ENCODE measurements at places on chromosomes 11 and 22. TPM values are rescaled to one million over a fixed set of nuclear protein-coding genes. Genes with fewer than 3 reads are reported as not detected.

DNA sequence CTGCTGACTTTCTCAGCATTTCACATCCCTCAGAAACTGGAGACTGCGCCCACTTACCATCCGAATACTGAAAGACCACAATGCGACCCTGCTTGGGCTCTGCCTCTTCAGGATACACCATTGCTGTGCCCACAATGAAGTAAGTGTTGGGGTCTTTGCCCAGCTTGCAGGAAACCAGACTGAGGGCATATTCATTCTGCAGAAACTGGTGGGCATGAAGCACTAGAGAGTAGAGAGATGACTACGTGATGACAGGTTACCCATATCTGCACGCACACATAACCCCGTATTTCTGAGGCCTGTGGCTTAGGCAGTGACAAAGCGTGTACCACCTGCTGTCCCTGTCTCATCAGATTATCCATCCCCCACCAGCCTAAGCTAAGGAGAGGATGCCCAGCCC, 14.6 kb upstream of the VWCE start:
- H3K4me3 ChIP-seq, result no peak overlapping the region
- peaks cover 25% of the 10 kb centered on the region for H3K36me3 ChIP-seq
- H3K27ac ChIP-seq, result no peak overlapping the region
- no peak for DNase-seq
- no peaks in the 10 kb centered on the region for H3K27me3 ChIP-seq

DNA sequence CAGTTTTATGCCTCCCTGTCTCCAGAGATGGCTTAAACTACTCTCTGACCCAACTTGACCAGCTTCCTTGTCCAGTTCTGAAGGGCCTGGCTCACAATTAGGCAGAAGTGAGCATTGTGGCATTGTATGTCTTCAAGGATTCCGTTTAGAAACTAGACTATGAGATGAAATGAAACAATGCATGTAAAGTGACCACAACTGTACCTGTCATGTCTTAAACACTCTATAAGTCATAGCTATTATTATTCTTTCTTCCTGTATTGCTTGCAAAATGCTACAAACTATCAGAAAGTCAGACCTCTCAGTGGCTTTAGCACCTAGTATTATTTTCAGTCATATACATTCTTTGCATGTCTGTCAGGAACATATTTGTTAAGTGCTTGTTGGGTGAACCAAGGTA, 127.9 kb upstream of the MTMR2 start:
- H3K36me3 ChIP-seq, result peaks cover 6% of the 10 kb centered on the region
- DNase-seq, result no peak
- H3K27me3 ChIP-seq, result no peaks in the 10 kb centered on the region
- no peak overlapping the region for H3K27ac ChIP-seq

RHOD gene
- 9.4 TPM for total RNA-seq

GRCh38 chr11:19805827-19806226, 93.2 kb downstream of the NAV2 start:
- H3K36me3 ChIP-seq, result peaks cover 4% of the 10 kb centered on the region
- no peak overlapping the region for H3K4me3 ChIP-seq
- no peaks in the 10 kb centered on the region for H3K4me1 ChIP-seq
- no peaks in the 10 kb centered on the region for H3K27me3 ChIP-seq

GRCh38 chr11:57639321-57640067, 10.2 kb downstream of the YPEL4 start:
- no peak for DNase-seq
- H3K27ac ChIP-seq, result peak overlapping the region; percentile 83
- H3K27me3 ChIP-seq, result peaks cover 7% of the 10 kb centered on the region
- H3K4me3 ChIP-seq, result peak overlapping the region; percentile 92
- no peaks in the 10 kb centered on the region for H3K36me3 ChIP-seq

CARD16 gene
- 1.5 TPM for total RNA-seq

- no peaks in the 10 kb centered on the region for H3K4me1 ChIP-seq
- no peaks in the 10 kb centered on the region for H3K27me3 ChIP-seq
- no peak overlapping the region for H3K4me3 ChIP-seq
- no peaks in the 10 kb centered on the region for H3K36me3 ChIP-seq
- no peak for DNase-seq
Observed at GRCh38 chr11:109076870-109077269, 345.1 kb upstream of the C11orf87 start.

SCGB1D2 gene
- not detected for total RNA-seq

FXYD2 gene
- total RNA-seq, result not detected

PGA4 gene
- total RNA-seq, result not detected

GRCh38 chr11:62545437-62546243, 966 bp downstream of the AHNAK start:
- no peaks in the 10 kb centered on the region for H3K36me3 ChIP-seq
- peak overlapping the region; percentile 97 for H3K4me3 ChIP-seq
- H3K27me3 ChIP-seq, result no peaks in the 10 kb centered on the region
- H3K27ac ChIP-seq, result peak overlapping the region; percentile 95

- no peak for DNase-seq
- H3K27me3 ChIP-seq, result no peaks in the 10 kb centered on the region
- H3K36me3 ChIP-seq, result peaks cover 7% of the 10 kb centered on the region
- H3K27ac ChIP-seq, result no peak overlapping the region
Observed at GRCh38 chr11:13347901-13348300, 70.3 kb downstream of the BMAL1 start.

GRCh38 chr11:6556139-6556949, 47.1 kb downstream of the RRP8 start:
- no peaks in the 10 kb centered on the region for H3K4me1 ChIP-seq
- no peaks in the 10 kb centered on the region for H3K36me3 ChIP-seq
- H3K27ac ChIP-seq, result no peak overlapping the region
- no peak overlapping the region for H3K4me3 ChIP-seq

DNA sequence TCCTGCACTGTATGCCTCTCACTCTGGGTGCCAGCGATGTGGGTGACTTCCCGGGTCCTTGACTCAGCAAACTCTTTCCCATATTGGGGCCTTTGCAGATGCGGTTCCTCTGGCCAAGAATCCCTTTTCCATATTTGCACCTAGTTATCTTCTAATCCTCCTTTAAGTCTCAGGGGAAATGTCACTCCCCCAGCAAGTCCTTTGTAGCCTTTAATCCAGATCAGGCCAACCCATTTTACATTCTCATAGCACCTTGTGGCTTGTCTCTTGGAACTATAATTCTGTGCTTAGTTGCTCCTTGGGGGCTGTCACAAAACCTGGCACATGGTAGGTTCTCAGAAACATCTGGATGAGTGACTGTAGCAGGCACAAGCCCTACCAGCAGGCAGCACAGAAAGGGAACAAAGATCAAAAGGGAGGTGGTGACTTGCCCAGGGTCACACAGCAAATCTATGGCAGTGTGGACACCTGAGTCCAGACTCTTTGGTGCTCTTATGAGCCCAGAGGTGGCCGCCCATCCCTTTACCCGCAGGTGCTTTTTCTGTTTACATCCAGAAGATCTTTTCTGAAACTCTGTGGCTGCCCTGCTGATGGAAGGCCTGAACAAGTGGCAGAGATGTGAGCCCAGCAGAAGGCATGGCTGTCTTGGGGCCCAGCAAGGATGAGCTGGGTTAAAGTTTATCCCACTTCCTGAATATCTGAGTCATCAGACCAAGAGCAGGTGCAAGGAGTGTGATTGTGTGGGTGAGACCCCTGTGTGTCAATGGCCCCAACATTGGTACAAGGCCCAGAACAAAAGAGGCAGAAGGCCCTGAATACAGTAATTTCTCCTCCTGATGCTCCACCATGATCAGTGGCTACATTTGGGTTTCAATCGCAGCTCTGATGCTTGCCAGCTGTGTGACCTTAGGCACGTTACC, 78.6 kb upstream of the GRK3 start:
- H3K27ac ChIP-seq, result no peak overlapping the region
- H3K36me3 ChIP-seq, result peaks cover 40% of the 10 kb centered on the region
- DNase-seq, result no peak
- H3K4me3 ChIP-seq, result no peak overlapping the region
- peaks cover 16% of the 10 kb centered on the region for H3K4me1 ChIP-seq
- H3K27me3 ChIP-seq, result no peaks in the 10 kb centered on the region

DNA sequence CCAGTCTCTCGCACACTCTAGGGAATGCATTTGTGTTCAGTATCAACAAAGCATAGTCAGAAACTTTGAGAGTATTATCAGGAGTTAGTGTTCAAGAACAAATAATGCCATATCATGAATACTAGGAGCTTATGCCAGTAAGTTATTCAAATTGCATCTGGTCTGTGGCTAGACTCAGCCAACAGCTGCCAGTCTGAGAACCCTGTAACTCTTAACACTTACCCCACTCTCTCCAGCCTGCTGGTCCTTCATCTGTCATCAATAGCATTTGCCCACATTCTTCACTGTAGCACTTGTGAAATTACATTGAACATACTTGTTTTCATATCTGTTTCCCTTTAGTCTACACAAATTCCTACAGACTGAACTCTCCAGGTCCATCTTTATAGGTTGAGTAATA, 1157.5 kb upstream of the RAG2 start:
- H3K27ac ChIP-seq, result no peak overlapping the region
- H3K27me3 ChIP-seq, result no peaks in the 10 kb centered on the region
- H3K4me1 ChIP-seq, result no peaks in the 10 kb centered on the region
- no peak overlapping the region for H3K4me3 ChIP-seq
- no peak for DNase-seq
- H3K36me3 ChIP-seq, result peaks cover 2% of the 10 kb centered on the region

DNA sequence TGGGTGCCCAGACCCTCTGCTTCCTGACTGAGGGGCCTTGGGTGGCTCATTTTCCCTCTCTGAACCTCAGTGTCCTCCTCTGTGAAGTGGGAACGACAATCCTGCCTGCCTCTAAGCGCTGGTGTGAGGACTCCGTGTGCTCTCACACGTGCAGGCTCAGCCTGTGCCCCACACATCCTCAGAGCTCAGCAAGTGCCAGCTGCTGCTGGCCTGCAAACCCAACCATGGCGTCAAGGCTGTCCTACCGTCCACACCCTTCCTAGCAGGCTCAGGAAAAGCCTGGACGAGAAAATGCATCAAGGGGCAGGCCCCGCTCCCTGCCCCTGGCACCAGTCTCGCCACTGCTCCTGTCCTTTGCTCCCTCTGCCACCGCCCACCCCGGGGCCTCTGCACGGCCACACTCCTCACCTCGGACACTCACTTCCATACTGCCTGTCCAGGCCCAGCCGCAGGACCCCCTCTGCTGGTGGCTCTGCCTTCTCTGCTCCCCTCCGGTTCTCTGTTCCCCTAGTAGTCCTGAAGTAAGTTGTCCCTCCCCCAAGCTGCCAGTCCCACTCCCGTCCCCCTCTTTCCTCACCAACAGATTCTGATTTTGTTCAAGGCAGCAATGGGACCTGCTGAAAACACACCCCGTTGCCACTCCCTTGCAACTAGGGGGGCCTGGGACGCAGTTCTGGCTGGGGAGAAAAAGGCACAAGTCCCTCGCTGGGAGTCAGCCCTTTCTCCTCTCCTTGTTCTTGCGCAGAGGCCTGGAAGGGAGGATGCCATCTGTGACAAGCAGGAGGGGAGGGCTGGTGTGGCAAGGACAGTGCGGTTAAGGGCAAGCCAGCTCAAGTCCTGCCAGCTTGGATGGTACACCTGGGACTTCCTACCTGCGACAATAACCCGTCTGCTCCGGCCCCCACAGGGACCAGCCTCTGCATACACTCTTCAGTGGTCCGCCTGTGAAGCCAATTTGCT, 62.2 kb downstream of the ARFGAP3 start:
- no peak overlapping the region for H3K4me3 ChIP-seq
- no peaks in the 10 kb centered on the region for H3K4me1 ChIP-seq
- no peak overlapping the region for H3K27ac ChIP-seq
- peaks cover 21% of the 10 kb centered on the region for H3K36me3 ChIP-seq

- H3K27ac ChIP-seq, result no peak overlapping the region
- peaks cover 24% of the 10 kb centered on the region for H3K36me3 ChIP-seq
- DNase-seq, result peak; percentile 82
- H3K27me3 ChIP-seq, result no peaks in the 10 kb centered on the region
- H3K4me3 ChIP-seq, result no peak overlapping the region
Observed at GRCh38 chr11:76797341-76798201, 14.4 kb downstream of the TSKU start.

- peaks cover 25% of the 10 kb centered on the region for H3K27me3 ChIP-seq
- H3K4me3 ChIP-seq, result no peak overlapping the region
- H3K4me1 ChIP-seq, result peaks cover 35% of the 10 kb centered on the region
- DNase-seq, result no peak
- peak overlapping the region; percentile 44 for H3K27ac ChIP-seq
- H3K36me3 ChIP-seq, result no peaks in the 10 kb centered on the region
Observed at GRCh38 chr22:40040927-40041326, 46.2 kb downstream of the FAM83F start.

GRCh38 chr11:126357055-126357962, 1.8 kb downstream of the ST3GAL4 start:
- DNase-seq, result no peak
- no peaks in the 10 kb centered on the region for H3K27me3 ChIP-seq
- H3K4me3 ChIP-seq, result peak overlapping the region; percentile 85
- H3K4me1 ChIP-seq, result peaks cover 77% of the 10 kb centered on the region
- no peaks in the 10 kb centered on the region for H3K36me3 ChIP-seq

- H3K27me3 ChIP-seq, result no peaks in the 10 kb centered on the region
- no peak for DNase-seq
Observed at GRCh38 chr22:47153854-47154525, 391.5 kb downstream of the TBC1D22A start.

SAA1 gene
- total RNA-seq, result not detected

SLC35E4 gene
- 10.2 TPM for total RNA-seq

COX8A gene
- 253 TPM for total RNA-seq

OR5P2 gene
- total RNA-seq, result not detected

- H3K4me3 ChIP-seq, result peak within 1 kb of the TSS; percentile 99
- H3K4me1 ChIP-seq, result peaks cover 36% of the 10 kb centered on the region
Observed at GRCh38 chr22:26512149-26512793, at the start of gene TFIP11. Gene TFIP11, minus strand, starts transcription at chr22:26512473. Its CDS starts 2,201 bp downstream, at chr22:26510272.

- peaks cover 7% of the 10 kb centered on the region for H3K27me3 ChIP-seq
- no peaks in the 10 kb centered on the region for H3K36me3 ChIP-seq
- peaks cover 11% of the 10 kb centered on the region for H3K4me1 ChIP-seq
- DNase-seq, result no peak
- no peak overlapping the region for H3K4me3 ChIP-seq
- H3K27ac ChIP-seq, result no peak overlapping the region
Observed at GRCh38 chr11:34239465-34240149, 118.2 kb downstream of the ABTB2 start.

DNA sequence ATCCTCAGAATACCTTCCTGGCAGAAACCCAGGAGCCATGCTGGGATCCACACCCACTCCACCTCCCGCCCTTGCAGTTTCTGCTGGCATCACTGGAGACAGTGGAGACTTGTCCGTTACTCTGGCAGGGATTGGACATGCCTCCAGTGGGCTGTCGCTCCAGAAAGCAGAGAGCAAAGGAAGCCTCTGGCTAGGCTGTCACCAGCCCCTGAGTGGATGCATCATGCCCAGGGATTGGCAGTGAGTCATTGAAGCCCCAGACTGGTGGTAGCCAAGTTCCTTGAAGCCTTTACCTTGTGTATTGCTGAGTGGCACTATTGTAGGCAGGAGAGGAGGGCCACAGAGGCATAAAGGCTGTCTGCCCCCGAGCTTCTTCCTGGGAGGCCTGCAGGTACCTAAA, 34.8 kb upstream of the E2F8 start:
- H3K36me3 ChIP-seq, result peaks cover 2% of the 10 kb centered on the region
- H3K4me1 ChIP-seq, result no peaks in the 10 kb centered on the region

- no peaks in the 10 kb centered on the region for H3K27me3 ChIP-seq
- H3K4me3 ChIP-seq, result no peak overlapping the region
- peaks cover 9% of the 10 kb centered on the region for H3K36me3 ChIP-seq
- H3K4me1 ChIP-seq, result peaks cover 34% of the 10 kb centered on the region
- H3K27ac ChIP-seq, result no peak overlapping the region
Observed at GRCh38 chr11:11456866-11457265, 103.8 kb upstream of the CSNK2A3 start.

- DNase-seq, result no peak
- no peak overlapping the region for H3K27ac ChIP-seq
- peaks cover 28% of the 10 kb centered on the region for H3K36me3 ChIP-seq
- no peaks in the 10 kb centered on the region for H3K4me1 ChIP-seq
- H3K27me3 ChIP-seq, result no peaks in the 10 kb centered on the region
Observed at GRCh38 chr22:41647771-41648170, 26.7 kb downstream of the XRCC6 start.
